ENCODE measurements at places on chromosomes 16 and 17.

- no peak for DNase-seq
Measured at GRCh38 chr17:56392321-56392720, 201.2 kb upstream of the NOG start.

- peak; percentile 87 for DNase-seq
Measured at GRCh38 chr17:83109793-83110645, 30.6 kb downstream of the METRNL start.

- no peak for DNase-seq
Measured at GRCh38 chr17:76998839-76999238, 130.6 kb downstream of the MGAT5B start.

GRCh38 chr16:27977966-27978365 is 85.5 kb downstream of the GSG1L start:
- DNase-seq = no peak

DNA sequence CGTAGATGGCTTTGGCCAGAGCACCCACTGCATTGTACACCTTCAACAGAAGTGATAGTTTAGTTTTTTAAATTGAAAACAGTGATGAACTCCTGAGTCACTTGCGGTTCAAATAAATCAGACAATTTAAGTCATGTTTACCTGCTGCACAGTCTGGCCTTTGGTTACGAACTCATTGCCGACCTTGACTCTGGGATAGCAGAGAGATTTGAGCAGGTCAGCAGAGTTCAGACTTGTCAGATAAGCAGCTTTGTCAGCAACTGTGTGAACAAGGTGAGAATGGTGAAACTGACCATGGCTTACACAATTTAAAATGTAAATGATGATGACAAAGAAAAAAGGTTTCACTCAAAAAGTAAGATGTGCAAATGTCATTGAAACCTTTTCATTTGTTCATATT is 9.3 kb downstream of the MYH4 start:
- no peak for DNase-seq

DNA sequence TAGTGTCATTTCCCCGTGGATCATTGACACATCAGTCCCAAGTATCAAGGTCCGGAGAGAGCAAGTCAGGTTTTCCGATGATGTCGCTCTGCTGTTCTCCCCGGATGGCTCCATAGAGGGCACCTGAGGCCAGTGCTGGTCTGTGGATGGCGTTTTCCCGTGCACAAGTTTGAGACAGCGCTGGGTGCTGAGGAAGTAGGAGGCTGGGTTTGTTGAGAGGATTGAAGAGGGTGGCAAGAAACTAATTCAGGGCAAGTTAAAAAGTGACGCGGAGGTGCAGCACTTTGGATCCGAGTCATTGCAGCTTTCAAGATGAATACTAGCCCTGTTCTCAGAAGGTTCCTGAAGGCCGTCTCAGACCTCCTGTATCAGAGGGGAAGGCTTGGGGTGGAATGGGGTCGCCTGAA is 7.7 kb downstream of the NUBP1 start:
- DNase-seq = no peak

GRCh38 chr17:31114956-31115555 is 20.3 kb downstream of the NF1 start:
- no peak for DNase-seq

GRCh38 chr16:1089822-1090619 is 6.0 kb downstream of the C1QTNF8 start:
- no peak for DNase-seq

- no peak for DNase-seq
Measured at GRCh38 chr17:740240-741017, 8.0 kb downstream of the TLCD3A start.

DNA sequence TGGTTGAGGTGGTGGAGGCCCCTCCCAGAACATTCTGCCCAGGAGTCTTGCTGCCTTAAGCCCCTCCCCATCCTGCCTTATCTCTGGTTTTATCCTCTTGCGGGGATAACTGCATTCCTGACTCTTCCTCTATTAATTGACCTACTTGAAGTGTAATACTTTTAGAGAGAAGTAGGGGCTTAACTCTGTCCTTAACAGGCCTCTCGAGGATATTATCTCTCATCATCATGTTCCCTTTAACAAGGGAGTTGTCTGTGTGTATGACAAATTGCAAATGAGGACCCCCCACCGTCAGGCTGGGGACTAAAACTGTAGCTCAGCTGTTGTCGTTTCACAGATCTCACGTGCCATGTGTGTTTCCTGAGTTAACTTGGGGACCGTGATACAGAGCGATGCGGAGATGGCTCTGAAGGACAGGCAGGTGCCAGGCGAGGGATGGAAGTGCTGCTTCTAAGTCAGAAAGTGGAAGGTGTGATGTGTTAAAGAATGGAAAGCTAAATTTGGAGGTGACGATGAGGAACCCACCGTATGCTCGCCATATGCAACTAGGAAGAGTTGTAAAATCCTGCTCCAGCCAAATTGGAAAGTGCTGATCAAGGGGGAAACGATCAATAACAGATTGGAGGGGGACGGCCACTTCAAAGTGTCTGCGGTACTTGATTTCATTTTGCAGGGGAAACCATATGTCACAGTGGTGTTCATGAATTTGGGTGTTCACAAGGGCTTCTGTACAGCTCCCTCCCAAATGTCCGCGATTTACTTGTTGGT is 106.3 kb downstream of the RPTOR start:
- no peak for DNase-seq

- peak; percentile 5 for DNase-seq
Measured at GRCh38 chr16:29154676-29155121, 169.8 kb downstream of the LAT start.

DNA sequence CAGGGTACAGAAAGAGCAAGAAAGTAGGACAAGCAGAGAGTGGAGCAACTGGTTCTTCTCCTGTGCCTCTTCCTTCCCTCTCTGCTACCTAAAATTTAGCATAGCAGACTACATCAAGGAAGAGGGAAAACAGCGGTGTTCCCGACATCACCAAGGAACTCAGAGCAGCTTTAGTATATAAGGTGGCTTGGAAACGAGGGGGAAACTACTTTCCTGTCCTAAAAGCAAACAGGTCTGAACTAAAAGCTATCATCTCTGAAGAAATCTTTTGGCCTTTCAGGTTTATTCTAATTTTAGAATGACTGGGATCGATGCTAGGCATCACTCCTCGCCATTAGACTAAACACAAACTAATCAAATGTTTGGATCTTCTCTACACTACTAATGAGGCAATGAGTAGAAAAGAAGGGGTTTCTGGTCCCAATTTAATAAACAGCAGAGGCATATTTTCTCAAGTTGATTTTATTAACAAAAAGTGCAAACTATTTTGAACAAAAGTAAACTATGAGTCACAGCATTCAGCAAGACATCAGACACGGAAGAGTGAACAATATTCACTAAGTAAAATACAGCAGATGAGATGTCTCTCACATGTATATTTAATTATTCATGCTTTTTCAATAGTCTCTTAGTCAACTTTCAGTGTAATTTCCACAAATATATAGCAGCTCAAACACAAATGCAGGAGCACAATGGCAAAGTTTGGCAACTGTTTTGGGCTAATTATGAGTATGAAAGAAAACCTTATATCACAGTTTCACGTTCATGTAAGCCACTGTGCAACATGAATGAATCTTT is 108.7 kb downstream of the TRIM37 start:
- no peak for DNase-seq

- peak; percentile 43 for DNase-seq
Measured at GRCh38 chr16:11135464-11135973, 120.5 kb downstream of the SOCS1 start.

GRCh38 chr16:80028581-80029380 is 428.2 kb upstream of the MAF start:
- no peak for DNase-seq

DNA sequence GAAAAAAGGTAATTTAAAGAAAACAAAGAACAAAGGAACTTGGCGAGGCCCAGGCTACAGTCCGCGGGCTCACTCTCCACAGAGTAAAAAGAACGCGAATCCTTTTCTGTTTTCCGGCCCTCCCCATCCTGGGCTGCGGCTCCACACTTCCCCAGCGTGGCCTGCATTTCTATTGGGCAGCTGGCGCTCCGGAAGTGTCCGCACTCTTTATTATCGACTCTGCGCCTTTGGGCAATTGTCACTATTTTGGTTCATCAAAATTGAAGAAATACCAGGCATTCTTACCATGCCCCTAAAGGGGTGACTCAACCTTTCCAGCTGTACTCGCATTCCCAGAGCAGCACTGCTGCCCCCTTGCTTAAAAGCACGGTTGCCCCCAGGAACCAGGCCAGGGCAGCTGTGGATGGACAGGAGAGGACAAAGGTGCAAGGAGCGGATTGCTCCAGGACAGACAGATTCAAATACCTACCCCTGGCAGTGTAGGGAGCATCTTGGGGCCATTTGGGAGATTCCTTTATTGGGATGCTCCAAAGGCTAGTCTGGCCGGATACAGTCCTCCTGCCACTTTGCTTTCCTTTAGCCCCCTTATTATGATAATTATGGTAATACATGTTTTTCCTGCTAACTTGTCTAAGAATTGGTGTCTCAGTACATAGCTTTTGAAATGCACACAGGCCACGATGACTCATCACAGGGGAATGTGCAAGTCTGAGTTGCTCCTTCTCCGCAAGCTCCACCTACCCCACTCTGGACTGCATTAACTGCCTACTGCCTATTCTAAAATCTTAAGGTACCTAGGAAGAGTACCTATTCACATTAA is 985 bp upstream of the SLFN12 start:
- DNase-seq = peak; percentile 99

GRCh38 chr16:49883076-49884014 is 27.4 kb upstream of the ZNF423 start:
- no peak for DNase-seq

DNA sequence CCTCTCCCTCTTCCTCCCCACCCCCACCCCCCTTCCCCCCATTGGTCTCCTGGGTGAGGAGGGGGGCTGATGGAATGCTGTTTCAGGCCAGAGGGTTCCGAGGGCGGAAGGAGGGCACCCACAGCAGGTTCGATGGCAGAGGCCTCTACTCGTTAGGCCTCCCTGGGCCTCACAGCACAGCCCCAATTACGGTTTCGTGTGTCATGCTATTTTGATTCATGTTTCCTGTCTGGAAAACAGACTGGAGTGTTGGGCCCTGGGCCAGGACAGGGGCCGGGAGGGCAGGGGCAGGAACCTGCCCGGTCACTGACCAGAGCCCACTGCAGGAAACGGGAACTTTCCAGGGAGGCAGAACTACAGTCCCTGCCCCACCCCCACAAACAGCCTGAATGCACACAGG is 138.2 kb downstream of the C16orf95 start:
- DNase-seq = no peak

GRCh38 chr16:80167657-80168390 is 373.0 kb upstream of the DYNLRB2 start:
- no peak for DNase-seq

DNA sequence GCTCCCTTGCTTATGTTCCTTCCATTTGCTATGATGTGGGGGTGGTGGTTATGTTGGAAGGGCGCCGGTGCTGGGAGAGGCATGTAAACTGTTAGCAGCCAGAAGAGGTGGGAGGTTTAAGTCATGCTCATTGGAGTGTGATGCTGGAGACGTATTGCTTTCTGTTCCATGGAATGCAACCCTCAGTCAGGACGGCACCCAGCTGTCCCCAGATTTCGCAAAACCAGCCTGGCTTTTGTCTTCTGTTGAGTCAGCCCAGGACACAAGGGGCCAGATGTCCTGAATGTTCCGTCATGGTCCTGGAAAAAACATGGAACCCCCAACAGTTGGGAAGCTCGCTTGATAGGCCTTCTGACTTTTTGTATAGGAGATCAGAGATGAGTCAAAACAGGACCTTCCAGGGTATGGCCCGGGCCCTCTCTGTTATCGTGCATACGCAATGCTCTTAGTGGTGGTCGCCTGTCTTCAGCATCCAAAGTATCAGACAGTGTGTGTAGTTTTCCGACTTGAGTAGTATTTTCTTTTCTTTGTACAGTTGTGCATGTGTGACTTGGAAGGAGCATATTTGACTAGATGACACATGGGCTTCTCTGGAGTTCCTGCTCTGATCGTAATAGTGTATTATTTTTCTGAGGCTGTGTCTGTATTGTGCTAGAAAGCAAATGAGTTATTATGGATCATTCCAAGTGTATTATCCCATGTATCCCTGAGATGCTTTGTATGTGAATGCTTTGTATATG is 201.9 kb downstream of the SNX29 start:
- DNase-seq = no peak

- no peak for DNase-seq
Measured at GRCh38 chr16:47907109-47907508, 248.7 kb downstream of the ABCC12 start.

- no peak for DNase-seq
Measured at GRCh38 chr16:29687755-29688154, 8.8 kb downstream of the QPRT start.

- no peak for DNase-seq
Measured at GRCh38 chr17:29557085-29557738, 9.6 kb downstream of the ABHD15 start.

- DNase-seq = no peak
Measured at GRCh38 chr17:49545007-49545660, 30.5 kb upstream of the NXPH3 start.

DNA sequence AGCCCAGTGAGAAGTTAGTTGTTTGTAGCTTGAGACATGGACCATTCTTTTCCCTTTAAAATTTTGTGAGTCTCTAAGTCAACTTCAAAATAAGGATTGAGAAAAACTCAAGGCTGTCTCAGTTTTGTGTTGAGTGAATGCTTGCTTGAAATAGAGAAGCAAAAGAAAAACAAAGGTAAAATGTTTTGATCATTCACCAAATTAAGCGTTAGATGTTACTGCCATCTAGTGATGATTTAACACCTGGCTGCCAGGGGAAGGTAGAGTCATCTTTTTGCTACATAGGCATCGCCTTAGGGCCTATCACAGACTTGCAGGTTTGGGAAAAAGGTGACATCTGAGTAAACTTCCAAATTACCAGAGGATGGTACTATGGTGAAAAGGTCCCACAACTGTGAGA is 74.4 kb downstream of the PCTP start:
- no peak for DNase-seq

DNA sequence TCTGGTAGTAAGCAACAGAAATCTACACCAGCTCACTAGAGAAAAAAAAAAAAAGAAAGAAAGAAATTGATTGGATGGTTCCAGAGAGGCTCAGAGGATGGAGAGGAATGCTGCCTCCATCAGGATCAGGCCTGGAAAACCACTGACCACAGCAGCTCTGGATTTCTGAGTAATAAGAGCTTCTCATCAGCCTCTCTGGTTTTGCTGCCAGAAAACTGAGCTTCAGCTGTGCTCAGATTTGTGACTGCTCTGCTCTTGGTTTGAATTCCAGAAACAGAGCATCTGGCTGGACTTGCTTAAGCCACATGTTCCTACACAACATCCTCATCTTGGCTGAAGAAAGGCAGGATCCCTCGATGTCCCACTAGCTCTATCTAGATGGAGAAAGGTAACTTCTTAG is 25.9 kb downstream of the IRX6 start:
- DNase-seq = no peak

DNA sequence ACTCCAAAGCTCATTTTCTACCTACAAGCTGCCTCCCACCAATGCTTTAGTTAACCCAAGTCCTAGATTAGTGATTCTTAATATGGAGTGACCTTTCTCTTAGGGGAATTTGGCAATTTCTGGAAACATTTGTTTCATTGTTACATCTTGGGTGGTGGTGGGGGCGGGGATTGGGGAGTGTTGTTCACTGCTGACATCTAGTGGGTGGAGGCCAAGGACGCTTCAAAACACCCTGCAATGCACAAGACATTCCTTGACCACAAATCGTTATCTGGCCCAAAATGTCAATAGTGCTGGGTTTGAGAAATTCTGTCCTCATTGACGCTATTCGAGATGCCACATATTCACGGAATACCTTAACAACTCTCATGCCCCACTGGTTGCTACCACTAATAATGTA is 282.9 kb downstream of the RBFOX1 start:
- DNase-seq = no peak

- DNase-seq = no peak
Measured at GRCh38 chr16:57113042-57113453, 20.7 kb downstream of the CPNE2 start.

Data from fibroblast of the conjunctiva (primary cell).